GM23248 (cell line): ENCODE measurements at places on chromosomes 5 and 9.

GRCh38 chr5:133936651-133937015 is 31.8 kb downstream of the C5orf15 start:
- DNase-seq: no peak

DNA sequence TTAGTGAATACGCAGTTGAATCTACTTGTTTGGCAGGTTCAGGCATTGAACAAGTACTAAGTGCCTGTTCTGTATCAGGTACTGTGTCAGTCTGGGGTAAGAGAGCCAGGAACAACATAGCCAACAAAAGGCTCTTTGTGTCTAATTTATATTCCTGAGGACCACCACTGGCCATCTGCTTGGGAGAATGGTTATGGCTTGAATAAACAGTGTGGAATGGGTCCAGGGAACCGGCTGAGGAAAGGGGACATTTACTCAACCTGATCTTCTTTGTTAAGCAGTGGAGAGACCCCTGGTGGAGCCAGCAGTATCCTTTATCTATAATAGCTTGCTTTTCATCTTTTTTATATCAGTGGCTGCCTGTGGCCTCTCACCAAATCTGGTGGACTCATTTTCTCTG is 38.6 kb downstream of the EXOSC2 start:
- peak; percentile 2 for DNase-seq

GRCh38 chr9:136010176-136010575 is 49.0 kb upstream of the UBAC1 start:
- no peak for DNase-seq

DNA sequence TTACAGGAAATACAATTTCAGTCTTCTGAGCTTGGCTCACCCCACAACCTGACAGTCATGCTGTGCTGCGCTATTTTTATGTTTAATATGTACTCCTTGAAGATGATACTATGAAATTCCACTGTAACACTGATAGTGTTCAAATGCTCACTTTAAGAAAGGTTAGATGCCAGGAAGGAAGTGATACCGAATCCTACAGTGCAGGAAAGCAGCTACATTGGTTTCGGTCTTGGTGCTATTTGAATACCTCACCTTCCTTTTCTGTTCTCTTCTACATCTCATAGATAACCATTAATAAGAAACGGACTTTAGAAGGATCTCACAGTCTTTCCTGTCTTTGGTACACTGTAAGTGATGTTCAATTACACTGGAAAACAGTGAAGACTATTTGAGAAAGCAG is 117.6 kb downstream of the SEMA5A start:
- no peak for DNase-seq

- no peak for DNase-seq
These were observed 23.9 kb downstream of the NR2F1-AS1 start for GRCh38 chr5:93557021-93557604.

- no peak for DNase-seq
These were observed 356.3 kb downstream of the BNC2 start for GRCh38 chr9:16514131-16514530.

GRCh38 chr9:129412814-129413536 is 207.9 kb downstream of the C9orf50 start:
- peak; percentile 94 for DNase-seq

- no peak for DNase-seq
These were observed 49.0 kb downstream of the TMEM215 start for GRCh38 chr9:32832346-32832745.

- peak; percentile 59 for DNase-seq
These were observed 145.7 kb upstream of the KLF4 start for GRCh38 chr9:107635101-107635802.

- DNase-seq: peak; percentile 48
These were observed 75.6 kb downstream of the NTNG2 start for GRCh38 chr9:132237481-132237880.

GRCh38 chr5:134029156-134029555 is 24.4 kb upstream of the VDAC1 start:
- DNase-seq: peak; percentile 96

- DNase-seq: no peak
These were observed 4.5 kb downstream of the RALGDS start for GRCh38 chr9:133116346-133117231.

GRCh38 chr5:91025449-91025848 is 357.7 kb downstream of the ARRDC3 start:
- no peak for DNase-seq

DNA sequence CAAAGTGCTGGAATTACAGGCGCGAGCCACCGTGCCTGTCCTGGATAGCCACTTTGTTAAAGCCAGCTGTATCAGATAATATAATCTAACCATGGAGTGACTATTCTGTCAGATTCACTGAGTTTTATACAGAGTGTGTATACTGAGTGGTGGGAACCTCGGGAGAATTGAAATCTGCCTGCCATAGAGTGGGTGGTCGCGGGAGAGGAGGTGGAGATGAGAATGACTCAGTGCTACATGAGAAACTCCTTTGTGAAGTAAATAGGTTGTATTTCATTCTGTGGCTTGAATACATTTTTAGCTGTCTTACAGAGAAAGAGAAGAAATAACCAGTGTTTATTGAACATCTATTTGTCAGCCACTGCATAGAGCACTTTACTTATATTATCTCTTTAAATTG is 26.4 kb downstream of the ATP6V0E1 start:
- DNase-seq: peak; percentile 58

DNA sequence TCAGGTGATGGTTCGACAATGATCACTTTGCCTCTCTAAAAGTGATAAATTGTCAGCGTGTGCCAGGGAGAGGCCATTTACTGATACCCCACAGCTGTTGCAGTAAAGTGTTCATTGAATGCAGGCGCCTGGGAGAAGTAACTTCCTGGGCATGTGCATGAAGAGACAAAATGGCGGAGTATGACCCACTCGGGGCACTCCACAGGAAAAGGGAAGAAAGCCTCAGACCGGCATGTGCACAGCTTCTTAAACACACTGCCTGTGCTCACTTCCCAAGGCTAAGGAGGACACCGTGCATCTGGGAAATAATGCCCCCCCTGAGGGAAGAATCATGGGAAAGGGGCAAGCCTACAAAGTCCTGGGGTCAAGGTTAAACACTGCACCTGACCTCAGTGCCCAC is 329.5 kb downstream of the ICE1 start:
- no peak for DNase-seq

DNA sequence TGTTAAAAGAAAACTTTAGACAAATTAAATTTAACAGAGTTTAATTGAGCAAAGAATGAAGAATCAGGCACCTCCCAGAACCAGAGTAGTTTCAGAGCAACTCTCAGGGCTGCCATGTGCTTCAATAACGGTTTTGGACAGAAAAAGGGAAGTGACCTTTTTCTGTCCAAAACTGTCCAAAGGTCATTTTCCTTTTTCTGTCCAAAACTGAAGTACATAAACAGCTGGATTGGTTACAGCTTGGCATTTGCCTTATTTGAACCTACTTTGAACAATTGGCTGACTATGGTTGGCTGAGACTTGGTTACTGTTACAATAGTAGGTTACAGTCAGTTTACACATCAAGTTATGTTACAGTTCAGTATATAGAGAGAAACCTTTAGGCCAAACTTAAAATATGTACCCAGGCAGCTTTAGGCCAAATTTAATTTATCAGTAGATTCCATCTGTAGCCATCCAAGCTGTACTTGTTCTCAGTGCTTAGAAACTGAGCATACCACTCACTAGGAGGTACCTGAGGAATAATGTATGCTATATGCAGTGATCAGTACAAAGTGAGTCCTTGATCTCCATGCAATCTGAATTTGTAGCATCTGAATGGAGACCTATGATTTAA is 44.0 kb downstream of the C9orf85 start:
- DNase-seq: no peak

- no peak for DNase-seq
These were observed 570.9 kb upstream of the GRIN3A start for GRCh38 chr9:102309379-102309778.

GRCh38 chr9:130938184-130938651 is 829 bp downstream of the FIBCD1 start:
- DNase-seq: no peak

DNA sequence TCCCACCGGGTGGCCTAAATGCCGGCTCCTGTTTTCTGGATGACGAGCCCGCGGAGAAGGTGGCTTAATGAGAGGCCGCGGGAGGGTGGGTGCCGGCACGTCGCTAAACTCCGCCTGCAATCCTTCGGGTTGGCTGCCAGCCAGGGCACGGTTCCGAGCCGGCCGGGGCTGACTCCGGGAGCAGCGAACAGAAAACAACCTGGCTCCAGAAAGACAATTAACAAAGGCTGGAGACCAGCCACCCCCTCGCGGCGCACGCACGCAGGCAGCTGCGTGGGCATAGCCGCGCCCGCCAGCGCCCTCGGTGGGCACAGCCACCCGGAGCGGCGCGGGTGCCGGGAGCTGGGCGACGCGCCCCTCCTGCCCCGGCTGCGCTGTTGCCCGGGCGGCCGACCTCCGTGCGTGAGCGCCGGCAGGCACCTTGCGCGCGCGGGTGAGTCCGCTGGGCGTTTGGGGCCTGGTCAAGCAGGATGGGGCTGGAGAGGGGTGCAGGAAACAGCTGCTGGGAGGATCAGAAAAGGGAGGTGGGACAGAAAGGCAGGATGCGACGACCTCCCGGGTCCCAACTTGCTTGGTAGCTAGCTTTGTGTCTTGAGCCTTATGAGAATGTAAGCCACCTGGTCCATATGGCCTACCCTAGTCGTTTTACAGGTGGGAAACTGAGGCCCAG is at the start of gene ARHGEF37:
Gene ARHGEF37, plus strand, starts transcription at position 307 of the 670 bp plus-strand sequence. CDS start 16,272 bp downstream, outside the sequence.
- peak; percentile 74 for DNase-seq

DNA sequence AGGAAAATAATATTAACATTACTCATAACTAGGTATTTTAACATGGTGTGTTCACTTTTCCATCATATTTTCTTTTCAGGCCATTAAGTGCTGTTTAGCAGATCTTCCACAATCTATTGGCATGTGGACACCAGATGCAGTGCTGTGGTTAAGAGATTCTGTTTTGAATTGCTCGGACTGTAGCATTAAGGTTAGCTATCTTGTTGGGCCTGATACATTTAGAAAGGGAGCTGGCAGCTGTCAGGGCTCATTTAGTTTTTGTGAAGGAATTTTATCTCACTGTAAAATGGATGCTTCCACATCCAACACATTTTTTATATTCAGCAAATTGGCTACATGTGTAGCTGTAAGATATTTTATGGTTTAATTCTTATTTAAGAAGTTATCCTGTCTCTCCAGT is 20.7 kb upstream of the TMOD1 start:
- no peak for DNase-seq

- DNase-seq: no peak
These were observed 15.5 kb downstream of the CARD19 start for GRCh38 chr9:93111371-93112115.

- no peak for DNase-seq
These were observed 464.4 kb upstream of the TUSC1 start for GRCh38 chr9:26142631-26143030.

GRCh38 chr5:138936-139335 is 47.0 kb downstream of the PLEKHG4B start:
- DNase-seq: no peak

- DNase-seq: no peak
These were observed 11.6 kb downstream of the PTCH1 start for GRCh38 chr9:95505072-95505716.

DNA sequence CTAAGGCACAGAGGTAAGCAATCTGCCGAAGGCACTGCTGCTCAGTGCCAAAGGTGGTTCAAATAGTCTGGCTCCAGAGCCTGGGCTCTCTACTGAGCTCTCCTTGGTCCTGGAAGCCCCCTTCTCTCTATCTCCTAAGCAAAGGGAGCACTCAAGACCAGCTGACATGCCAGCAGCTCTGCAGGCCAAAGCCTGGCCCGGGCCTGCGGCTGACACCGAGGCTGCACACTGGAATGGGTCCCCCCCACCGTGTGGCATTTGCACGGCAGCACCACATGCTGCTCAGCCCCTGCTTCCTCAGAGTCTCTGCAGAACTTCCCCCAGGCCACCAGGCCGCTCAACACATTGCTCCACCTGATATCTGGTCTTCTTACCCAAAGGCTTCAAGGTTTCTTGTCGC is 57.8 kb upstream of the GOLPH3 start:
- no peak for DNase-seq

GRCh38 chr9:15142878-15143534 is 164.0 kb downstream of the TTC39B start:
- peak; percentile 77 for DNase-seq

- no peak for DNase-seq
These were observed 238.4 kb downstream of the NR2F1-AS1 start for GRCh38 chr5:93342563-93343061.

DNA sequence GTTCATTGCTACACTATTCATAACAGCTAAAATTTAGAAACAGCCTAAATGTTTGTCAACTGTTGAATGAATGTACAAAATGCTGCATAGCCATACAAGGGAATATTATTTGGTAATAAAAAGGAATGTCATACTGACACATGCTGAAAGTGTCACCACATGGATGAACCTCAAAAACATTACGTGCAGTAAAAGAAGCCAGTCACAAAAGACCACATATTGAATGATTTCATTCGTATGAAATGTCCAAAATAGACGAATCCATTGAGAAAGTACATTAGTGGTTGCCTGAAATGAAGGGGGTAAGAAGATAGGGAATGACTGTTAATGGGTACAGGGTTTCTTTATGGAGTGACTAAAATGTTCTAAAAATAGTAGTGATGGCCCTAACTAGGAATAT is 11.6 kb upstream of the ECM2 start:
- DNase-seq: peak; percentile 46

- DNase-seq: no peak
These were observed 44.1 kb upstream of the SYNPO start for GRCh38 chr5:150596313-150596712.

DNA sequence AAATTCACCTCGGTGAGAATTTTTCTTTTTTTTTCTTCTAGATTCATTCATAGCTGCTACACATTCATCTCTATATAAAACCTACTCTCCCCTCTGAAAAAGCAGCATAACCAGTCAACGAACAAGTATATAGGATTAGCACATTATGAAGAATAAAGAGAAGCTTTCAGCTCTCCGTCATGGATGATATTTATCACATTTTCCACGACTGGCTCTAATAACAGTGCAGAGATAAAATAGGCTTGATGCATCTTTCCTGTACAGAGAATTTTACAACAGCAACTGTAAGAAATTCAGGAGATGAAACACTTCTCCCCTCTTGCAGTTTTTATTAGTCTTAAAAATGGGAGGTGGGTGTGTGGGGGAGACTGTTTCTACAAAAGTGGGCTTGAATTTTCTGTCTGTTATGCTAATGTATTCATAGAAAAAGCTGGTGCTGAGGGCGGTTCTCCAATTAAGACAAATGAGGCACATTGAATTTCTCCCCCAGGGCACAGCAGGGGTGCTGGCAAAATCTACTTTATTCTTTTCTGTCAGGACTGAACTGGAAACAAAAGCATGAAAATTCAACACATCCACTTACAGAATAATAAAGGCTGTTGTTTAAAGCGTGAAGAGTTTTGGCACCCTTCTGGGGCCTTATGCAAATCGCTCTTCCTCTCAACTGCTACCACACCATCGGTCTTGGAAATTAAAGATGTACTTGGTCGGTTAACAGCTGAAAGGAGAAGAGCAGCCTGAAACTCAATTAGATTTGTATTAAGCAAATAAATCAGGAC is 233.9 kb upstream of the ZNF608 start:
- no peak for DNase-seq

- peak; percentile 63 for DNase-seq
These were observed 55.8 kb upstream of the TMC1 start for GRCh38 chr9:72465593-72465984.

GRCh38 chr9:127832248-127832647 is 22.2 kb downstream of the ENG start:
- DNase-seq: no peak

GRCh38 chr9:12822111-12822510 is 47.3 kb downstream of the LURAP1L start:
- peak; percentile 72 for DNase-seq

- peak; percentile 44 for DNase-seq
These were observed 3.7 kb downstream of the CLTA start for GRCh38 chr9:36194326-36195000.
